Activated gamma-delta T cell treated with anti-CD3 and anti-CD28 coated beads, Interleukin-2, amount 50 U/mL, for 16 hours (primary cell): ENCODE measurements at places on chromosomes 2 and 18.

DNA sequence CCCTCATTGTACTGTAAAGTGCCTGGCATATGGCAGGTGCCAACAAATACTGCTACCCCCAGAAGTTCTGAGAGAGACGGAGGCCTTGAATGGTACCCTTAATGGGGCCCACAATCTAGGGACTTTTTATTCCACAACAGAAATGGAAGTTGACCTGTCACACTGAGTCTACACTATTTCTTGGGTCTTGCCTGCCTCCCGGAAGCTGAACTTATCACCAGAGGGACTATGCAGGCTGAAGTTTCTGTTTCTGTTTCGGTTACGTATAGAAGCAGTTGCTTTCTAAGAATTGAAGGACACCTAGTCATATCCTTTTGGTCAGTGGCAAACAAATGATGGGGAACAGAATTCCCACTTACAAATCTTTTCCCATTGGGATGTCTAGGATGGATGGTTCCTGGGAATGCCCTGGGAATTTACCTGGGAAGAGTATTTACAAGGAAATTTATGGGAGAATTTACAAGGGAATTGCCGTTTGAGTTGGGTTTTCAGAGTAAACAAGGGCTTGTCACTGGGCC lies 74.2 kb downstream of the HS1BP3 start:
- DNase-seq, result no peak

DNA sequence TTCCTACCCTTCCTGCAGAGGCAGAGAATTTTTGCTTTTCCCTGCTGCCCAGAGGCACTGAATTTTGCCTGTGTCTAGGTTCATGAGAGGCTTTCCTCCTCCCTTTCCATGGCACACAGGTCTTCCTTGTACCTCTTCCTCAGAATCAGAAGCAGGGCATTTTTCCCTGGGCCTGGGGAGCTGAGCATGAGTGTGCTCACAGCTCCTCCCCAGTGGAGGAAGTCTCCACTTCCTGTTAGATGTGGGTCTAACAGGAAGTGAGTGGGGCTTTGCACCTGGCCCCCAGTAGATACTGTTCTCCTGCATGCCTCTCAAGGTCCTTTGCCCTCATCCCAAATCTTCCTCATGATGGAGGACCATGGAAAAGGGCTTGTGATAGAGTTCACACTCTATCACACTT lies 297.2 kb upstream of the FIGN start:
- DNase-seq, result no peak

- peak; percentile 8 for DNase-seq
Measured at GRCh38 chr2:111705711-111706336, 178.2 kb downstream of the ANAPC1 start.

GRCh38 chr2:54207666-54208195 lies 48.3 kb downstream of the TSPYL6 start:
- DNase-seq, result no peak

DNA sequence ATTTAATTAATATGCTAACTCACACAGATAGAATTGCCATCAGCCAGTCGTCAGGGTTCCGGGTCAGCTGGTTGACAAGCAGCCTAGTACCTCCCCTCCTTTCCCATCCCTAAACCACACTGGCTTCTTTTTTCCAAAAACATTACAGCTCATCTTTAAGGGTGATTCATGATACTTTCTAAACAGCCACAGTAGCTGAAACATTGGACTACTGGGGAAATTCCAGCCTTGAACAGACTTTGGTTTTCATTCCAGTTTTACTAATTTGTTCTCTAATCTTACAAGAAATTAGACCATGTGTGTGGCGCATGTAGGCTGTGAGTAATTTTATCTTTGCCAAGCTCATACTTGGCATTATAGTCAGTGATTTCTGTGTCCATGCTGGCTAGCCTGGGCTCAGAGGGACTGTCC lies 110.8 kb downstream of the FMNL2 start:
- no peak for DNase-seq

- DNase-seq, result no peak
Measured at GRCh38 chr2:15260196-15260595, 300.9 kb downstream of the NBAS start.

GRCh38 chr2:53508667-53509066 lies 258.9 kb upstream of the CHAC2 start:
- no peak for DNase-seq

GRCh38 chr2:177143444-177143843 lies 69.2 kb upstream of the HNRNPA3 start:
- no peak for DNase-seq

GRCh38 chr2:152594022-152594766 lies 123.1 kb downstream of the PRPF40A start:
- no peak for DNase-seq

- DNase-seq, result no peak
Measured at GRCh38 chr2:189440644-189440946, 679 bp upstream of the WDR75 start.

- DNase-seq, result no peak
Measured at GRCh38 chr2:62474176-62474575, 31.8 kb downstream of the TMEM17 start.

DNA sequence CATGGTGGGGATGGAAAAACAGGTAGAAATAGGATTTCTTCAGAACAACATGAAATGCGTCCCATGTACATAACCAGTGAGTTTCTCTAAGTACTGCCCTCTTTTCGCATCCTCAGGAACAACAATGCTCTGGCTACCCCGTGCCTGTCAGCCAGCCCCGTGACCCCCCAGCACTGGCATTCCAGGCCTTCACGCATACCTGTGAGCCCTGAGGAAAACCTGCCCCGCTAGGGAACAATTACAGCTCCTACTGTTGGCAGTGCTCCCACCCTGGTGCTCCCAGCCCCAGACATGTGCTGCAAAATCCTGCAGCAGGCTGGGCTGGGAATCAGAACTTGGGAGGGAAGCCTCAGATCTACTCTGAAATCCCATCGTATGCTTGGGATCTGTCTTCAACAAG lies 9.1 kb downstream of the SMAD7 start:
- DNase-seq, result no peak

GRCh38 chr2:110690083-110690965 lies 12.5 kb upstream of the BUB1 start:
- no peak for DNase-seq

DNA sequence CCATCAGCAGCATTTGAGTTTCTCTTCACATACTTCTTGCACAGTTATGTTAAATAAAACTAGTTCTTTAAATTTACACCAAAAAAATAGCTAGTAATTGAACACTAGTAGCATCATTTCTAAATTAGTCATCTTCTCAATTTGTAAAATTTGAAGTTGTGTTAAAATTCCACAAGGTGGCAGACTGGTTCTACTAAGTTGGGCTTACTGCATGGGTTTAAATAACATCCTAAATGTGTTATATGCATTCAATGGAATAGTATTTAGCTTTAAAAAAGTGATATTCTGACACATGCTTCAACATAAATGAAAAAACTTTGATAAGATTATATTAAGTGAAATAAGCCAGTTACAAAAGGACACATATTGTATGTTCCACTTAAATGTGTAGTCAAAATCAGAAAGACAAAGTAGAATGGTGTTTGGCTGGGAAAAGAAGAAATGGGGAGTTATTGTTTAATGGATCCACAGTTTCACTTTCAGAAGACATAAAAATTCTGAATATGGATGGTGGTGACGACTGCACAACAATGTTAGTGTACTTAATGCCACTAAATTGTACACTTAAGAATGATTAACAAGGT lies 28.7 kb upstream of the RPRD1A start:
- DNase-seq, result no peak

DNA sequence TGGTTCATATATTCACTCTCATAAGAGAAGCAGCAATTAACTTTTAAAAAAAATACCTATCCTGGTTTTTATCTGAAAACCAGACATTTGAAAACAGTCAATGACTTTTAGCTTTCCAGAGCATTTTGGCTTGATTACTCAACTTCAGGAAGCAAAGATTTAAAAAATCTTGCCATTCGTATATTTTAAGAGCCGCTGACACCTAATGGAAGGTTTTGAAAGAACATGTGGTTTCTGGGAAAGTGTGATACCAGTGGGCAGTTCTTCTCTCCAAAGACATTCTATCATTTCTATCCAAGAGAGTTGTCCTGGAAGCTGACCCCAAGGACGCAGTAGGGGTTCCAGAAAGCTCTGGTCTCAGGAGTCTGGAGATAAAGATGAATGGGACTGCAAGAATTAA lies 234.7 kb downstream of the TTC32 start:
- no peak for DNase-seq

- no peak for DNase-seq
Measured at GRCh38 chr2:22690096-22690495, 694.9 kb upstream of the KLHL29 start.

DNA sequence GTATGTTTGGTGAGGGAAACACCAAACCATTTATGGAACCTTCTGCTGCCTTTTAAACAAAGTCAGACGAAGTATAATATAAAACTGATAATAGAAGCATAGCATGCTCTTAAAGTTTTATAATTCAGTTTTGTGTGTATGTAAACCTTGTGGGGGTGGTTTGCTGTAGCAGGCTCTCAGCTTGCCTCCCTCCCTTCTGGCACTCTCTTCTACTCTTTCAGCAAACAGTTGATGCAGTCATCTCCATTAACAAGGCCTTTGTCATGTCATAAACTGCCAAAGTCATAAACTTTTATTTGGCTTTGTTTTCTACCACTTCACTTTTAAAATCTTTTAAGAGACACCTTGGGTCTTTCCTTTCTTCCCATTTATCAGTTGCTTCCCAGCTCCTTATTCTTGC lies 448.2 kb upstream of the SETBP1 start:
- no peak for DNase-seq

DNA sequence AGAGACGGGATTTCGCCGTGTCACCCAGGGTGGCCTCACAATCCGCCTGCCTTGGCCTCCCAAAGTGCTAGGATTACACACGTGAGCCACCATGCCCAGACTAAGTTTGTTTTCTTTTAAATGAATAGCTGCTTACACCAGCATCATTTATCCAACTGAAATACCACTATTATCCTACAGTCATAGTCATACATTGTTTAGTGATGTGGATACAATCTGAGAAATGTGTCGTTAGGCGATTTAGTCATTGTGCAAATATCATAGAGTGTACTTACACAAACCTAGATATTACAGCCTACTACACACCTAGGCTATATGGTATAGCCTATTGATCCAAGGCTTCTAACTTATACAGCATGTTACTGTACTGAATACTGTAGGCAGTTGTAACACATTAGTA lies 10.3 kb downstream of the ZC3H15 start:
- no peak for DNase-seq

GRCh38 chr2:236177967-236178889 lies 10.0 kb upstream of the GBX2 start:
- DNase-seq, result no peak

- DNase-seq, result no peak
Measured at GRCh38 chr2:153386481-153386897, 92.1 kb downstream of the RPRM start.

DNA sequence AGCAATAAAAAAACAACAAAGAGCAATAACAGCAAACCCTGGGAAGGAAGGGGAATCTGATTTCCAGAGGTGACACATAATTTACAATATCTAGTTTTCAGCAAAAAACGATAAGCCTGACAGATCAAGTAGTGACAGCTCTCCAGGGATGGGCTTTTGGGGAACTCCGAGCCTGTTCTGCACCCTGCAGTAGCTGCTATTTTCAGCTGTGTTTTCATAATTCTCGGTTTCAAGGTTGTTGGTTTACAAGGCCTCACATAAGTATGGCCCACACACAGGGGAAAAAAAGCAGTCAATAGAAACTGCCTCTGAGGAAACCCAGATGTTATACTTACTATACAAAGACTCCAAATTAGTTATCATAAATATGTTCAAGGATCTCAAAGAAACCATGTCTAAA lies 67.7 kb upstream of the CTLA4 start:
- no peak for DNase-seq

DNA sequence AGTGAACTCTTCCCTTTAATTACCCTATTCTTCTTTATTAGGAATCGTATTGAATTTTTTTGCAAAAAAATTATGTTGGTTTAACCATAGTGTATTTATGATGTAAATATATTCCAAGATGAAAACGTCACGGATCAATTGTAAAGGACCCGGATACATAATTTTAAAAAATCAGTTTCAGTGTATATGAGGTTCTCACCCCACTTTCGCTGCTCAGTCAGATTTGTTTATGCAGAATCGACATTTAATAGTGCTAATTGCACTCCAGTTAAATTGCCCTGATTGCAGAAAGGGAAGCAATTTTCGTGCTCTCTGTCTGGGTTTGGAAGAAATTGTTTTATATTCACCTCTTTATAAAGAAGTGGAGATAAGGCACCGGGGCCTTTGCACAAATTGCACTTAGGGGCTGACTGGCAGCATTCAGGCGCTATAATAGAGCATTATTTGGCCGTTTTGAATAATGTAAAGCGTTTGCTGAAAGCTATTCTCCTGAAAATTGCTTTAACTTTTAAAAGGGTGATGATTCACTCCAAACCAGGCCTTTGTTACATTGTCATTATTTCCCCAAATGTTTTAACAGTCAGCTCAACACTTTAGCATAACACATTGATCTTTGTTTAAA lies 3.0 kb upstream of the SP9 start:
- DNase-seq, result no peak

- no peak for DNase-seq
Measured at GRCh38 chr2:134670955-134671354, 47.8 kb downstream of the TMEM163 start.

- DNase-seq, result no peak
Measured at GRCh38 chr2:205714058-205714776, 31.9 kb downstream of the NRP2 start.

- no peak for DNase-seq
Measured at GRCh38 chr2:138881126-138881525, 100.9 kb upstream of the NXPH2 start.

GRCh38 chr2:69255760-69256159 lies 131.3 kb downstream of the GFPT1 start:
- no peak for DNase-seq

DNA sequence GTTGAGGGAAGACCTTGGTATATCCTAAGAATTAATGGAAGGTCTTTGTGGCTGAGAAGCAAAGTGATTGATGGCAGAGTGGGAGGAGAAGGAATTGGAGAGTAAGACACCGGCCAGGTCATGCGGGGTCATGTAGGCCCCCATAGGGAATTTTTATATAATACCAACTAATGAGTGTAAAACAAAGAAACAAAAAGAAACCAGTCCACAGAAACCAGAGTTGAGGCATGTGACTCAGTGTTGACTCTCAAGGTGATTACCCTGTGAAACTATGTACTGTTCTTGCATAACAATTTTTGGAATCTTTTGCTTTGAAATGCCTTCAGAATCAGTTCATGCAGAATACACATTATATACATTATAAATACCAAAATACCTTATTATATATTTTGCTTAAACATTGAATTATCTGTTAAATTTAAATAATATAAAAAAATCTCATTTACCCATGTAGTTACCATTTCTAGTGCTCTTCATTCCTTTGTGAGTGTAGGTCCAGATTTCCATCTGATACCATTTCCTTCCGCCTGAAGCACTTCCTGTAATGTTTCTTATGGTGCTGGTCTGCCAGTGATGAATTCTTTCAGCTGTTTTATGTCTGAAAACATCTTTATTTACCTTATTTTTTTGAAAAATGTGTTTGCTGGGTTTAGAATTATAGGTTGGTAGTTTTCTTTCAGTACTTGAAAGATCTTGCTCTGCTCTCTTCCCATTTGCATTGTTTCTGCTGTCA lies 8.6 kb downstream of the CLIP4 start:
- no peak for DNase-seq

GRCh38 chr2:43000242-43001054 lies 208.1 kb upstream of the HAAO start:
- DNase-seq, result no peak

GRCh38 chr2:195498176-195498575 lies 158.8 kb upstream of the SLC39A10 start:
- DNase-seq, result peak; percentile 38

GRCh38 chr2:13650586-13651180 lies 933.9 kb downstream of the TRIB2 start:
- no peak for DNase-seq

- no peak for DNase-seq
Measured at GRCh38 chr2:20803974-20804373, 18.9 kb downstream of the LDAH start.
